Adrenal gland (tissue), 19 donors: ENCODE measurements at places on chromosomes 7 and 10.

- no peaks in the 10 kb centered on the region for H3K27me3 ChIP-seq
- no peaks in the 10 kb centered on the region for H3K4me1 ChIP-seq
- no peaks in the 10 kb centered on the region for H3K36me3 ChIP-seq
- no peak for DNase-seq
These were observed 103.8 kb downstream of the HTR5A start for GRCh38 chr7:155173905-155174304.

DNA sequence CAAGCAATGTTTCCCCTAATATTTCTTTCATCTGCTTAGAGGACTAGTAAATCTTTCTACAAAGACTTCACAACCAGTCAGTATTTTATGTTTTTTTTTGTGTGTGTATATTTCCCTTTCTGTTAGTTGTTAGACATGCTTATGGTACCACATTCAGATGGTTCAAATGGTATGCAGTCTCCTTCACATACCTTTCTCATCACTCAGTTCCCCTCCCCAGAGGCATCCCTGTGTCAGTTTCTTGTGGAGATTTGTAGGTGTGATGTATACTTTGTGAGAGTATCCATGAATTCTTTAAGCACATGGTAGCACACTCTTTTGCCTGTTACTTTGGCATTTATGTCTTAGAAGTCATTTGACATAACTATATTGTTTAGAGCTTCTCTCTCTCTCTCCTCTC lies 4.4 kb downstream of the ZNF485 start:
- no peak for DNase-seq
- H3K4me1 ChIP-seq: no peaks in the 10 kb centered on the region
- H3K27ac ChIP-seq: no peak overlapping the region

DNA sequence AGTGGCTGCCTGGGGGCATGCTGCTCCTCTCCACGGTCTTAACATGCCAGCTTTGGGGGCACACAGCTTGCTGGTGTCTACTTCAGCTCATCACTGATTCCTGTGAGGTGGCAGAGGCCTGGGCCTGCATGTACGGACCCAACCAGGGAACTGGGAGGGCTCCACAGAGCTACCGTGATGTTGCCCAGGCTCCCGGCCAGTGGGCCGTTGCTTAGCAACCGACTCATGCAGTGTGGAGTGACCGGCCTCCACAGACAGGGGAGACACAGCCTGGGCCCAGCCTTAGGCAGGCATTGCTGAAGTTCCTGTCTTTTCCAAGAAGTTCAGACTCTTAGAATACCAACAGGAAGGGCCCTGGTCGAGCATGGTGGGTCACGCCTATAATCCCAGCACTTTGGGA lies 25.8 kb upstream of the SH2B2 start:
- no peaks in the 10 kb centered on the region for H3K4me1 ChIP-seq
- no peaks in the 10 kb centered on the region for H3K36me3 ChIP-seq
- no peak overlapping the region for H3K4me3 ChIP-seq
- no peak overlapping the region for H3K27ac ChIP-seq
- H3K27me3 ChIP-seq: no peaks in the 10 kb centered on the region
- DNase-seq: peak; percentile 86

GRCh38 chr7:135711139-135711469 lies 16.9 kb downstream of the SLC13A4 start:
- H3K4me1 ChIP-seq: peaks cover 3% of the 10 kb centered on the region
- H3K27ac ChIP-seq: no peak overlapping the region
- DNase-seq: no peak
- H3K4me3 ChIP-seq: no peak overlapping the region

DNA sequence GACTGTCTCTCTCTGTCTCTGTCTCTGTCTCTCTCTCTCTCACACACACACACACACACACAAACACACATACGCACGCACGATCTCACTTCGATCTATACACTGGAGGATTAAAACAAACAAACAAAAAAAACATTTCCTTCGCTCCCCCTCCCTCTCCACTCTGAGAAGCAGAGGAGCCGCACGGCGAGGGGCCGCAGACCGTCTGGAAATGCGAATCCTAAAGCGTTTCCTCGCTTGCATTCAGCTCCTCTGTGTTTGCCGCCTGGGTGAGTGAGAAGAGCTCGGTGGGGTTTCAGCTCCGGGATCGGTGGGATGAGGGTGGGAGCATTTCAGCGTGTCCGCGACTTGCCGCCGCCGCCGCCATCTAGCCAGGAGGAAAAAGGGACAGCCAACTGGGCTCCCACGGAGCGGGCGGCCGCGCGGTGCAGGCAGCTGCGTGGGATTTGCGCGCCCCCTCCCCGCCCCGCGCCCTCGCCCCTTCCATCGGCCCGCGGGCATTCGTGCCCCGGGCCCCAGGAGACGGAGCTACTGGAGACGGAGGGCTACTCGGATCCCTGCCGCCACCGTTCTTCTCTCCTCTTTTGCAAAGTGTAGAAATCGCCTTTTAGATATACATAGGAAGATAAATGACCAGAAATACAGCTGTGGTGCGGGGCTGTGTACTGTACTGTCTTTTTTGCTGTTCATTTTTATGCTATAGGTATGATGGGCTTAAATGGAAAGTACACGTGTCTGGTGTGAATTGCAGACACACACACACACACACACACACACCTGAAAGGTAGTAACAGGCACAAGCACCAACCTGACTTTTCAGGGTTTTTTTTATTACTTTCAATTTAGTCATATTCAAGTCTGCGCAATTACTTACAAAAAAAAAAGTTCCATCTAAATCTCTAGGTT lies 581 bp downstream of the PTPRZ1 start:
- no peaks in the 10 kb centered on the region for H3K27me3 ChIP-seq
- peak; percentile 0 for DNase-seq
- no peak overlapping the region for H3K27ac ChIP-seq
- H3K36me3 ChIP-seq: no peaks in the 10 kb centered on the region

DNA sequence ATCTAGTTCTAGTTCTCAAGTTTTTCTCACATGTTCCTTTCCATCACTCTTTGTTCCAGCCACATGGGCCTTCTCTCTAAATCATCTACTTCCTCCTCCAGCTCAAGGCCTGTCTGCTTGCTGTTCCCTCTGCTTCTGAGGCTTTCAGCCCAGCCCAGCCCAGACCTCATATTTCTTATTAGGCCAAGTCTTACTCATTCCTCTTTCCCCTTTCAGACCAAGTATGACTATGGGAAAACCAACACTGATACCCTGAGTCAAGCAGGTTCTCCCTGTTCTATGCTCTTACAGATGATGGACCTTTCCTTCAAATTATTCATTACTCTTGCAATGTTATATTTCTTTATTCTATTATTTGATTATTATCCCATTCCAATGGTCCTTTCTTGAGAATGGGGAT lies 80.3 kb upstream of the SEM1 start:
- H3K27ac ChIP-seq: no peak overlapping the region
- H3K4me3 ChIP-seq: no peak overlapping the region
- DNase-seq: no peak
- peaks cover 4% of the 10 kb centered on the region for H3K4me1 ChIP-seq
- H3K36me3 ChIP-seq: no peaks in the 10 kb centered on the region

GRCh38 chr7:40288827-40289226 lies 154.0 kb downstream of the SUGCT start:
- no peaks in the 10 kb centered on the region for H3K27me3 ChIP-seq
- H3K4me1 ChIP-seq: no peaks in the 10 kb centered on the region
- no peaks in the 10 kb centered on the region for H3K36me3 ChIP-seq
- no peak overlapping the region for H3K27ac ChIP-seq
- DNase-seq: no peak
- no peak overlapping the region for H3K4me3 ChIP-seq

GRCh38 chr7:33495207-33495606 lies 365.8 kb downstream of the BBS9 start:
- H3K4me3 ChIP-seq: no peak overlapping the region
- H3K36me3 ChIP-seq: no peaks in the 10 kb centered on the region
- peak; percentile 6 for DNase-seq
- no peaks in the 10 kb centered on the region for H3K4me1 ChIP-seq
- no peaks in the 10 kb centered on the region for H3K27me3 ChIP-seq

DNA sequence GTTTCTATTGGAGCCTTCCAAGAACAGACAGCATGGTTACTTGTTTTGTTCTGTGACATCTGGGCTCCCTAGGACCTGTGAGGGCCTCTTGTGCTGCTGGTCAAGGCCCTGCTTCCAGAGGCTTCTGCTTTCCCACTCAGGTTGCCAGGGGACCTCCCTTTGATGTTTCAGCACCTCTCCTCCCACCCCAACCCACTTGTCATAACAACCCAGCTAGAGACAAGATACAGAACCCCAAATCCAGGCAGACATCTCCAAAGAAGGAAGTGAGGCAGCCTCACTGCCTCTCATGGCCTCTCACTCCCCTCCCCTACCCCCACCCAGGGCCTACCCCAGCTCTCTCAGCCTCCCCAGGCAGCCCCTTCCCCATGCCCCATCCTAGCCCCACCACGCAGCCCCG lies 11.3 kb downstream of the NFKB2 start:
- DNase-seq: no peak
- H3K4me1 ChIP-seq: no peaks in the 10 kb centered on the region
- no peaks in the 10 kb centered on the region for H3K36me3 ChIP-seq
- no peak overlapping the region for H3K27ac ChIP-seq
- no peak overlapping the region for H3K4me3 ChIP-seq

DNA sequence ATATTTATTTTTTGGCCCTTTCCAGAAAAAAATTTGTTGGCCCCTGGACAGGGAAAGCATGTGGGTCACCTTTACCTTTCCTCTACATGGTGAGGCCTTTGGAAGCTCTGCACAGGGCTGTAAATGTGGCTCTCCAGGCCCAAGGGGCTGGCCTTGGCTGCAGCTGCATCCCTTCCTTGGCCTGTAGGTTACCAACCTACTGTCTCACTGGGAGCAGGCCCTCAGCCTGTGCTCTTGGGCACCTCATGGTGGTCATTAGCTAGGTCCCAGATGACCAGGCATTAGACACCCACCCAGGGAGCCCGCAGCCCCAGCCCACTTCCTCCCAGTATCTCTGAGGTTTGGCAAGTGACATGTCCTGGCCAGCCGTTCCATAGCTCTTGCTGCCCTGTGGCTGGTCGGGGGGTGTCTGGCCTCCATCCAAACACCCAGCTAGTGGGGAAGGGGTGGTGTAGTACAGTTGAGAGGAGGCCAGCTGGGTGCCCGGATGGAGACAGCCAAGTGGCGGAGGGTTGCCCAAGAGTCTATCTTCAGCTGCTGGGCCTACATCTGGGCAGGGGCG lies 7.1 kb upstream of the CPA5 start:
- H3K27me3 ChIP-seq: no peaks in the 10 kb centered on the region
- H3K4me1 ChIP-seq: no peaks in the 10 kb centered on the region
- H3K36me3 ChIP-seq: no peaks in the 10 kb centered on the region
- H3K4me3 ChIP-seq: no peak overlapping the region
- H3K27ac ChIP-seq: no peak overlapping the region

DNA sequence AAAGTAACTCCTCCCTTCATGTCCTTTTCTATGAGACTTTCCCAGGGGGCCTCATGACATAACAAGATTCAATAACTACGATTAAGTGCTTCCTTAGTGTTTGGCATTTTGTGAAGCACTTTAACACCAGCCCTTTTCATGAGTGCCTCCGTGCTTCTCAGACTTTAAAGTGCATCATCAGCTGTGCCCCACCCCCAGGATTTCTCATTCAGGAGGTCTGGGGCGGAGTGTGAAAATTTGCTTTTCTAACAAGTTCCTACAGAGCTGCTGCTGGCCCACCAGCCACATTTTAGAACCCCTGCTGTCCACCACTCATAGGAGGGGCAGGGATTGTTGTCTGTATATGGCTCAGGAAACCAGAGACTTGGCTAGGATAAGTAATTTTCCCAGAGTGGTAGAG lies 445.3 kb downstream of the LRMDA start:
- no peaks in the 10 kb centered on the region for H3K36me3 ChIP-seq
- no peak overlapping the region for H3K27ac ChIP-seq
- H3K4me3 ChIP-seq: no peak overlapping the region
- no peak for DNase-seq
- H3K27me3 ChIP-seq: no peaks in the 10 kb centered on the region

DNA sequence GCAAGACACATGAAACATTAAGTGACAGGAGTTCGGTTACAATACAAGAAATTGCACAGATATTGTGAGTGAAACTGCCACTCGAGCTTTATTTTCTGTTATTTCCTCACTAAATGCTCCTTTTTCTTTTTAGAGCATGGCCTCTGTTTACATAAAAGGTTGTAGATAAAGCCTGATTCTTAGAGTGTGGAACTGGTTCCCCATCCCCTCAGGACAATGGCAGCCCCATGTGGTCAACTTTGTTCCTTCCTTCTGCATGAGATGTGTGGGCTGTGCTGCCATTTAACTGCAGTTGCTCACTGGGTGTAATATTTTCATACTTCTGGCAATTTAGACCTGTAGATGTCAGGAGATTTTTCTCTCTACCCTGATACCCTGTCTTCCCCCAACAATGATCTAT lies 70.2 kb downstream of the LRGUK start:
- DNase-seq: no peak
- no peaks in the 10 kb centered on the region for H3K4me1 ChIP-seq

DNA sequence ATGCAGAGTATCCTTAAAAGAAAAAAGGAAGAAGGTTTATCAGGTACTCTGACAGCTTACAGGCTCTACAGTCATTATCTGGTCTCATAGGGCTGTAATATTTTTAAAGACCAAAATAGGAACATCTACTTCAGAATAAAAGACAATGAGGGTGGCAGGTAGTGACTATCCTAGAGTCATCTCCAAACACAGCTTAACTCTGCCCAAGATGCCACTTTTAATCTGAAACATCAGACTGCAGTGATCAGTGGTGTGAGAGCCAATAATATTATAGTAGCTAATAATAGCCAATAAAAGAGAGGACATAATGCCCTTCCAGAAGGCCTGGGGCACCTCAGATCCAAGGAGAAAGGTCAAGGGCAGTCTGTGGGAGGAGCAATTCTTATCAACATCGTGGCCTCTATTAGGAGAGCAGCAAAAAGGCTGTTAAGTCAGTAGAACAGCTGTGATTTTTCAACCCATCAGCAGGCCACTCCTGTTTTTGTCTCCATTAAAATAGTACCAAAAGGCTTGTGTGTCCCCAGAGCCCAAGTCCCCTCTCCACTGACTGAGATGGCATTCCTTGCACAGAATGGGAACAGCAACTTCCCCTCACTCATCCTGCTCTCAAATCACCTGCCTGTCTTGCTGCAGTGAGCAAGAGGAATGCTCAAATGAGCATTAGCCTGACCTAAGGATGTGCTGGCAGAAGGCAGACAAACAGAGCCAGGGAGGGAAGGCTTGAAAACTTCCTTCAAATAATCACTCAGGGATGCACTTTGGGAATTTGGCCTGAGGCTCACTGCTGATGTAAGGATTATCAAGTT lies 20.7 kb upstream of the SPOCK2 start:
- H3K4me1 ChIP-seq: peaks cover 7% of the 10 kb centered on the region
- no peaks in the 10 kb centered on the region for H3K27me3 ChIP-seq
- no peak for DNase-seq
- H3K36me3 ChIP-seq: no peaks in the 10 kb centered on the region
- no peak overlapping the region for H3K27ac ChIP-seq

- no peaks in the 10 kb centered on the region for H3K4me1 ChIP-seq
- no peak overlapping the region for H3K4me3 ChIP-seq
- no peak overlapping the region for H3K27ac ChIP-seq
- no peaks in the 10 kb centered on the region for H3K36me3 ChIP-seq
These were observed 293.7 kb downstream of the POU6F2 start for GRCh38 chr7:39271402-39271801.

- H3K27me3 ChIP-seq: no peaks in the 10 kb centered on the region
- no peaks in the 10 kb centered on the region for H3K4me1 ChIP-seq
- H3K27ac ChIP-seq: no peak overlapping the region
- no peak for DNase-seq
- no peaks in the 10 kb centered on the region for H3K36me3 ChIP-seq
- no peak overlapping the region for H3K4me3 ChIP-seq
These were observed 157.0 kb upstream of the MKLN1 start for GRCh38 chr7:131170440-131171271.
